ENCODE measurements at places on chromosomes 4 and X. TPM values are rescaled to one million over a fixed set of nuclear protein-coding genes. Genes with fewer than 3 reads are reported as not detected.
A peak's percentile ranks its signal among the peaks of the same experiment; 100 is the strongest.

DNA sequence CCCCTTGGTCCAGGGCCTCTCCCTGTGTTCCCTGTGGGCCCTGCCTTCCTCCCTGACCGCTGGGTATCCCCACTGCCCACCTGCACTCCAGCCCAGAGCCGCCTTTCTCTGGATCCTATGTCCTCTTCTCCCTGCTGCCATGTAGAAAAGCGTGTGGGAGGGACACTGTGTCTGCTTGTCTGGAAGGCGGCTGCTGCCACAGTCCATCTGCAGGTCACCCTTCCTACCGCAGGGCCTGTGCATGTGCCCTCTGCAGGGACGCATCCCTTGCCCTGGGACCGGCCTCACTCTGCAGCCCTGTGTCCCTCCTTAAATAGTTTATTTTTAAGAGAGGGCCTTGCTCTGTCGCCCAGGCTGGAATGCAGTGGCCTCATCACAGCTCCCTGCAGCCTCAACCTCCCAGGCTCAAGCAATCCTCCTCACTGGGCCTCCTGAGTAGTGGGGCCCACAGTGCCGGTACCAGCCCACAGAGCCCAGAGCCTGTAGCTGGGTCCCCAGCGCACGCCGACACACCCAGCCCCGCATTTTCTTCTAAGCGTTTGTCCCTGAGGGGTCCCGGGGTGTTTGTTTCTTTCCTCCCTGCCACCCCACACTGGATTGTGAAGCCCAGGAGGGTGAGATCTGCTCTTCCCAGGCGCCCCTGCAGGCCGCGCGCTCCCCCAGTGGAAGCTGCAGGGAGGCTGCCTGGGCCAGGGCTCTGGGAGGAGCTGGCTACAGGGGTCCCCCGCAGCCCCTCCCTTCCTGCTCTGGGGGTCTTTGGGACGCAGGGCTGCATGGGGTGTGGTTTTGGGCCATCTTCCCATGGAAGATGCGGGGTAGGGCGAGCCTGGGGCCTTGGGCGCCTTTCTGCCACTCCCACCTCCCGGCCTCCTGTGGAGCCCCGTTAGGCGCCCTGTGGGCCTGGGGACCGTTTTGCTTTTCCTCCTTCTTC is 12.8 kb upstream of the NAT8L start:
- no peak for DNase-seq

DNA sequence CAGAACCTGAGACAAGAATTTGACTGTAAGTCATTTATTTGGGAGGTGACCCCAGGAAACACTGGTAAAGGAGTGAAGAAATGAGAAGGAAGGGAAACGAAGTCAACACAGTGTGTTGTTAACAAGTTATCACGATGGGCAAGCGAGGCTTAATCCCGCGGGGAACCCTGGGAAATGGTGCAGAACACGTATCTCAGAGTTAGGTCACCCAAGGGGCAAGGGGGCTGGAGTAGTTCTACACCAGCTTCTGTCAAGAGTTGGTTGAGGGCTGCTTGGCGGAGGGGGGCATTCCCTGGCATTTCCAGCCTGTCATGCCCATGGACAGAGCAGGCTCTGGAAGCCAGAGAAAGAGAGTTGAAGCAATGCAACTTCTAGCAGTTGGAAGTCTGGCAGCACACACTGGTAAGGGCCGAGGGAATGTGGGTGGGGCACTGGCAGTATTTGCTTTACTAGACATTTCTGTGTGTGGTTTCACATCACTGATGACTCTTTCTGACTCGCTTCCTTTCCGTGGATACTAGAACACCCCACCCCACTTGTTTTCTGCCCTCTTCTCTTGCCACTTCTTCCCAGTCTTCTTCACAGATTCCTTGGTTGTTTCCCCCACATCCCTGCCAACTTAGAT is 52.2 kb upstream of the ADGRG2 start:
- DNase-seq = peak; percentile 13

DNA sequence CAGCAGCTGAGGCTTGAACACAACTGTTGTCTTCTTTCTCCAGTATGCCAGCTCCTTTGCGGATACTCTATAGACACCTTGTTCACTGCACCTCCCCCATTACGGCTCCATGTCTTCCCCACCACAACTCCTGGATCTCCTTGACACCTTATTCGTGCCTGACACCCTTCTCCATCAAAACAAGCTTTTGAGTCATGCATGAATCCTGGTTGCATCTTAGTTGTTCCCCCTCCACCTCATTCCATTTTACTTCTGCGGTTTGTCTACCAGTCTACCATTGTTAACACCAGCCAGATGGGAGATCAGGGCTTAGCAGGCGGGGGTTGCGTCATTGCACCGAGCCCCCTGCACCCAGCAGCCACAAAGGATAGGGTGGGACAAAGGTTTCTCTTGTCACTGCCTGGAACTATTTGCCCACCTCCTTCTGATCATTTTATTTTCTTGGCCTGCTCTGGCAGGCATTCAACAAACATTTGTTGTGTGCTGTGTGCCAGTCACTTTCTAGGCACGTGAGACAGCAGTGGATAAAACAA is 2.0 kb upstream of the CDK16 start:
- DNase-seq = no peak

DNA sequence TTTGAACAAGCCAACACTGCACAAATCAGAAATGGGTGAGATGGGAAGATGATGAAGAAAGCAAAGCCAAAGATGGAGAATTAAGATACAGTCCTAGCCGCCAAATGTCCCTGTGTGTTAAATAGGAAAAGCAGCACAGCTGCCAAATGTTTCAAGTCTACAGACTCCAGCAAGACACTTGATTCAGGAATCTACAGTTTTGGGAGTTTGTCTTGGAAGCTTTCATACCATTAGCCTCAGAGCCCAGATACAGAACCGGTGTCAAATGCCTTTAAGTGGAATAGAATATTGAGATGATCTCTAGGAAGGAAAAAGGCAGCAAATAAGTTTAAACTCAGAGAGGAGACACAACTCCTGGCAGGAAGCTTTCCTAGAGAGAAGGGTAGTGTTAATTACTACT is 30.3 kb downstream of the OPHN1 start:
- DNase-seq = peak; percentile 22

PPM1K gene
- total RNA-seq = 46.5 TPM

GRCh38 chr4:7630568-7631287 is 196.0 kb upstream of the PSAPL1 start:
- peak; percentile 77 for DNase-seq

MAGEA4 gene
- total RNA-seq = not detected

C4orf50 gene
- total RNA-seq = 0.10 TPM

DNA sequence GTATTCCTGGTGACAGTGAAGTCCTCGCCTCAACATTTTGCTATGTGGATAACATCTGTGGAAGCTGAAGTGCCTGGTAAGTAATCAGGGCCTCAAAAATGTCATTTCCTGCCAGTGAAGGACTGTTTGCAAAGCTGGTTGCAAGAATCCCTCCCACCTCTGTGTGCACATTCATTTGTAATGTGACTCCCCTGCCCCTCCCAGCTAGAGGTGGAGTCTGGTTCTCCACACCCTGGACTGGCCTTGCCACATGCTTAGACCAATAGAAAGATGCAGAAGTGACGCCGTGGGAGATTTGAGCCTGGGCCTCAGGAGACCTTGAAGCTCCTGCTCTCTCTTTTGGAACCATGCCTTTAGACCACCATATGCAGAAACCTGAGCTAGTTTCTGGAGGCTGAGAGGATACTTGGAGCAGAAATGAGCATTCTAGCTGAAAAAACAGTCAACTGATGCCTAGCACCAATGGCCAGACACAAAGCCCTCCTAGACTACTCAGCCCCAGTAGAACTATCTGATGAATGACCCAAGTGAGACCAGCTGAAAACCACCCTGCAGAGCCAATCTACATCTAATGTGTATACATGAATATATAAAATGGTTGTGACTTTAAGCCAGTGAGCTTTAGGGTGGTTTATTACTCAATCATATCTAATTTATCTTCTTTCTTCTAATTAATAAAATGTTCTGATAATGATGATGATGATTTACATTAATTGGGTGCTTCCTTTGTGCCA is 47.8 kb upstream of the CRMP1 start:
- DNase-seq = peak; percentile 20

DNA sequence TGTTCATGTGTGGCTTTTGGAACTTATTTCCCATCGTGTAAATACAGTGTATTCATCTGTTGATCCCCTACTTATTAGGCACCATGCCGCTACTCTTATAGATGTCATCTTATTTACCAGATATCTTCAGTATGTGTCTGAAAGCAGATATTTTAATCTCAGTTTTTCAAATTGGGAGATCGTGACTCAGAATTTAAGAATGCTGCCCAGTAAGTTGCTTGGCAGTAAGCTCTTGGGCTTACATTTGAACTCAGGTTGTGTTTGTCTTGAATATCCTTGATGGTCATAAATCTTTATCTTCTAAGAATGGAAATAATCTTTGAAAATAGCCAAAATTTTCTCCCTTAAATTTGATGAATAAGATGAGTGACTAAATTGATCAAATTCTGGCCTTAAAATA is 45.9 kb upstream of the RPA4 start:
- no peak for DNase-seq

PCDH18 gene
- 95.8 TPM for total RNA-seq

GRCh38 chr4:108272561-108272960 is 103.8 kb upstream of the LEF1 start:
- DNase-seq = no peak

GRCh38 chr4:22201256-22201655 is 252.7 kb upstream of the KCNIP4 start:
- no peak for DNase-seq

- DNase-seq = peak; percentile 43
Measured at GRCh38 chrX:118862091-118862490, 38.5 kb downstream of the ZCCHC12 start.

- no peak for DNase-seq
Measured at GRCh38 chr4:123667496-123667895, 270.9 kb downstream of the SPRY1 start.

GRCh38 chr4:85591406-85592098 is 116.6 kb downstream of the ARHGAP24 start:
- no peak for DNase-seq
